Neural progenitor cell (in vitro differentiated cells): ENCODE measurements at places on chromosomes 11 and 22.

DNA sequence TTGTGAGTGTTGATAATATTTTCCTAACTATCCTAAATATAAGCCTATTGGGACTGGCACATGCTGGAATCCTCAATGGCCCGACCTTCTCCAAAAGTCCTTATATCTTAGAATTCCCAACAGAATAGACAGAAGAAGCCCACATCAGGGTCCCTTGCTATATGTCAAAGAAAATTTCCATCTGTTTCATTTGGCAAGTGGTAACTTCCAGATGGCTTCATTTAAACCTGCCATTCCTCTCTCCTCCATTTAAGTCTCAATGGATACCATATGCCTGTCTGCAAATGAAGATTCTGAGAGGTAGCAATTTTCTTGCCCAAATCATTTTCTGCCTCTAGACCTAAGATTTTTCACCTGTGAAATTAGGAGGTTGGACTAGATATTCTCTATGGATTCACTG, 73.1 kb upstream of the KCNA4 start:
- DNase-seq, result no peak

- DNase-seq, result no peak
These were observed 46.4 kb downstream of the LARGE2 start for GRCh38 chr11:45968901-45969300.

- no peak for DNase-seq
These were observed 123.1 kb downstream of the ARHGAP42 start for GRCh38 chr11:100810146-100810545.

GRCh38 chr11:66932543-66932942, 25.6 kb downstream of the PC start:
- DNase-seq, result no peak

DNA sequence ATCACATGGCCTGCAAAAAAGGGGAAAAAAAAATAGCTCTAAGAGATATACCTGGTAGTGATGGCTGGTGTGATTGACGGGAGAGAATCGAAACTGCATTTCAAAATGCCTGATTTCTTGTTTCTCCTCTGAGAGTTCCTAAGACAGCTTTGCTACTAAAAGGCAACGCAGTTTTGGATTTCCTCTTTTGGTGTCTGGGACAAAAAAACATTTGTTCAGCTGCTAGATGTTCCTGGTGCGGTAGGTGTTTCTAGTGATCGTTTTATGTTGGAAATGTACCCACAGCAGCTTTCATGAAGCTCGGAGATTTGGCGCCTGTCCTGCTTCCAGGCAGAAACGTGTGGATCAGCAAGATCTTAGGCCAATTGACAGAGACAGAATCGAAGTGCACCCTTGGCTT, 18.1 kb downstream of the P2RX3 start:
- no peak for DNase-seq

DNA sequence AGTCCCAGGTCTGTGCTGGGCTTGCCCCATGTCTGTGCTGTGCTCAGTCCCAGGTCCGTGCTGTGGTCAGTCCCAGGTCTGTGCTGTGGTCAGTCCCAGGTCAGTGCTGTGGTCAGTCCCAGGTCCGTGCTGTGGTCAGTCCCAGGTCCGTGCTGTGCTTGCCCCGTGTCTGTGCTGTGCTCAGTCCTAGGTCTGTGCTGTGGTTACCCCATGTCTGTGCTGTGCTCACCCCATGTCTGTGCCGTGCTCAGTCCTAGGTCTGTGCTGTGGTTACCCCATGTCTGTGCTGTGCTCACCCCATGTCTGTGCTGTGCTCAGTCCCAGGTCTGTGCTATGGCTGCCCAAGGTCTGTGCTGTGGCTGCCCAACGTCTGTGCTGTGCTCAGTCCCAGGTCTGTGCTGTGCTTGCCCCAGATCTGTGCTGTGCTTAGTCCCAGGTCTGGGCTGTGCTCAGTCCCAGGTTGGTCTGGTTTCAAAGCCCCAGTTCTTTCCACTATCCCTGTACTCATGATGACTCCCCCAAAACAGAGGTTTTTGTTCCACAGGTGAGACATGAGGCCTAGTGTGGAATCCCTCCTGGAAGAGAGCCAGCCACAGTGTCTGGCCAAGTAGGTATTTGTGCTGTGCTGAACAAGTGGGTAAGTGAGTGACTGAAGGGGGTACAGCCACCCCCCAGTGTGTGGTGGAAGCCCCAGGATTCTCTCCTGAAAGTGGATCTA, 34.8 kb downstream of the IRAG1 start:
- DNase-seq, result no peak
